Mesendoderm (in vitro differentiated cells): ENCODE measurements at places on chromosomes 5 and 9.
A peak's percentile ranks its signal among the peaks of the same experiment; 100 is the strongest.

DNA sequence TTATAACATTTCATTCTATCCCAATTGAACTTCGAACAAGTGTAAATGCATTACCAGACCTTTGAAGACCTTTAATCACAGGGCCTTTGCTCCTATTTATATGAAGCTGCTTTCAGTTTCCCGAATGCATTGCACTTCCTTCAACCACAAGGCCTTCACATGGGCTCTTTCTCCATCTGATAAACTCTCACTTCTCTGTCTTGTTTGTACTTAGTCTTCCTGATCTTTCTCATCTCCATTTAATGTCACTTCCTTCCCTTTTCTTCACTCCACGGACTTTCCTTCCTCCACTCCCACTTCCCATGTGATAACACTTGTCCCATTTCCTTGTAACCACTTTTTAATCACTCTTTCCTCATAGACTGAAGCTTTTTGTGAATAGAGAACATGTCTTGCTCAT is 74.3 kb upstream of the TNC start:
- DNase-seq: no peak

DNA sequence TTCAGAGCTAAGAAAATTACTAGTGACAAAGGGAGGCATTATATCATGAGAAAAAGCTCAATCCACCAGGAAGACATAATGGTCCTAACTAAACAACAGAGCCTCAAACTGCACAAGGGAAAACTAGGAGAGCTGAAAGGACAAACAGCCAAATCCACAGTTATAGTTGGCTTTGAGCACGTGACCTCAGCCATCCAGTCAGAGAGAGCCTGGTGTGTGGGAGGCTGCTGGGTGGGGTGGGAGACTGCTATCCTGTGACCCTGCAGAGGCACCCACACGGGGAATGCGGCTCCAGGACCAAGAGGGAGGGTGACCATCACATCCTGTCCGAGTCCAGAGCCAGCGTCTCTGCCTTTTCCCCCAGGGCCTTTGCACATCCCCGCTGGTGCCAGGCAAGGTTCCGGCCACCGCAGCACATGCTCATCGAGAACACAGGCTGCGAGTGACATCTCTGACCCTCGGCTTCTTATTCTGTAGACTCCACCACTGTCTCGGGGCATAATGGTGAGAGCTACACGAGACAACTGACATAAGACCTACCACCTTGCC is 145.1 kb downstream of the PHF2 start:
- DNase-seq: no peak

DNA sequence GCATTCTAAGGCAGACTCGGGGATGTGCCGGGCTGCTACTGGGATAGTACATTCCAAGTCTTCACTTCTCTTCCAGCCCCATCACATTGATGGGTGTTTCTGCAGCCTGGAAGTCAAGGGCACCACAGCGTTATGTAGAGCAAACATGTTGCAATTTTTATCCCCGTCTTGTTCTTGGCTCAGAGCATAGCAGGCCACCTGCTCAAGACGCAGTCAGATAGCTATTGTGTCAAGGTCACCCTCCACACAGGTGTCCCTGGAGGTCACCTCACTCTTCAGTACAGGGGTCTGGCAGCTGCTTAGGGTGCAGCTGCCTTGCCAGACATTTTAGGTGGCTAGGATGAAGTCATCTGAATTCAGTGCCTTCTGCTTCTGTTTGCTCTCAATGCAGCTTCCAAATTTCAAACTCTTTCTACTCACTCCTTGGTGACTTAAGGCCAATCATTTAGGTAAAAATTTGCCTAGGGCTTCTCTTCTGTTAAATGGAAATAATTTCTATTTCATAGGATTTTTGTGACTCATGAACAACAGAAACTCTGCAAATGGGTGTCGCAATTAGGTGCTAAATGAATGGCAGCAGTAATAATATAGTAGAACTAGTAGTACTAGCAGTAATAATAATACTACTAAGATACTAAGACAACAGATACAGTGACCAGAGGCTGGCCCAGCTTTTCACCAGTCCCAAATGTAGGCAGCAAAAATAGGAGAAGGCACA is 24.3 kb downstream of the KCNV2 start:
- DNase-seq: no peak

DNA sequence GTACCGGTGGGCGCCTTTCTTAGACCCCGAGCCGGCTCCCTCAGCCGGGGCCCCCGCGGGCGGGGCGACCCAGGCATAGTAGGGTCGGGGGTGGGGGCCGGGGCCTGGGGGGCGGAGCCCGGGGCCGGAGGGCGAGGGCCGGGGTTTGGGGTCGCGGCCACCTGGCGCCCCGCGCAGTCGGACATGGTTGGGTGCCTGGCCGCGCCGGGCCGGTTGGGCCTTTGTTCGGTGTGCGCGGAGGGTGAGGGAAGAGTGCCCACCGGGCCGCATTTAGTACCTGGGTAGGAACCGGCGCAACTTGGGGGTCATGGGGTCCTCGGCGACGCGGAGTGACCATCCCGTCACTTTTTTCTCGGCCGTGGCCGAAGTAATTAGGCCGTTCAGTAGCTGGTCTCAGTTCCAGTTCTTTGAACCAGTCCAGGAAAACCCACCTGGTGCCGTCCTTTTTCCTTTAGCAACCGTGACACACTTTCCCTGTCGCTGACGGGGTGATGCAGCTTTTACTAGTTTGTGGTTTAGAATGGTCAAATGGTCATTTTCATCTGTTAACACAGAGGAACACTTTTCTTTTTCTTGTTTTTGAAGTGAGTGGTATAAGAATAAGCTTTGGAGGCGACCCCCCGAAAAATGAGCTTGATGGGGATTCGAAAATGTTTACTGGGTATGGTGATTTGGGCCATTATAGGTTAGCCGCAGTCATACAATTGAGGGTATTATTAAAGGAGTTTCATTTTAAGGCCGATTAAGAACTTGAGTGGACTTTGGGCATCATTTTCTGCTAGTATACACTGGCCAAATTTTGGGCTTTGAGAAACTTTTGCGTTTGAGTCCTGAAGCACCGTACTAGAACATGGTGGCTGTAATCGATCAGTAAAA is 589 bp downstream of the CKS2 start:
- DNase-seq: no peak

- DNase-seq: peak; percentile 94
Measured at GRCh38 chr9:32344551-32345182, 39.8 kb upstream of the ACO1 start.

- no peak for DNase-seq
Measured at GRCh38 chr9:91379426-91379825, 17.7 kb upstream of the AUH start.

GRCh38 chr5:107385708-107386107 is 285.0 kb downstream of the EFNA5 start:
- DNase-seq: no peak

GRCh38 chr9:124000161-124000783 is 11.3 kb upstream of the LHX2 start:
- peak; percentile 8 for DNase-seq

DNA sequence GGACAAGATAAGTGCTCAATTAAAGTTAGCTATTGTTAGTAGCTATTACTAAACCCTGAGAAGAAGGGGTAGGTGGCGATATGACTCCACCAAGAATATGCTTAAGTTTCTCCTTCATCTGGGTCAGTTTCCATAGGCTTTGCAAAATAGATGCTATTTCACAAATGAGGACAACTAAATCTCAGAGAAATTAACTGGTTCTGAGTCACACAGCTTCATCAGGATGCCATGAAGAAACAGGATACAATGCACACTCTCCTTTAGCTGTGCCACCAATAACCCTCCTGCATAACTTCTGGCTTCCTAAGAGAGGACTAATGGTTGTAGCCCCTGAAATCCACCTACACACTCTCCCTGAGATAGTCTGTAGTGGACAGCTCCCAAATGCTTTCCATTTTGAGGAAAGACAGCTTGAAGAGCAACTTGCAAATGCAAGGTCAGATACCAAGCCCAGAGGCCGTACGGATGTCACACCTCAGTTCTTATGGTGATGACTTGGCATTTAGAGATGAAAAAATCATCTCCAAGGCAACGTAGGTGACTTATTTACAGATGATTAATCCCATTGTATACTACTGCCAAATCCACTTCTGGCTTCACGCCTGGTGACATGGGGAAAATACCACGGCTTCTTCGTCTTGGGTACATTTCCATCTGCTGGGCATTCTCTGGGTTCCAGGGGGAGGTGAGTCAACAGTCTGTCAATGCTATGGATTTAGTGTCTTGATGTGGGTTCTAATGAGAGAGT is 251.4 kb upstream of the IL12B start:
- DNase-seq: peak; percentile 81

- DNase-seq: no peak
Measured at GRCh38 chr9:114202396-114202795, 47.1 kb downstream of the COL27A1 start.

DNA sequence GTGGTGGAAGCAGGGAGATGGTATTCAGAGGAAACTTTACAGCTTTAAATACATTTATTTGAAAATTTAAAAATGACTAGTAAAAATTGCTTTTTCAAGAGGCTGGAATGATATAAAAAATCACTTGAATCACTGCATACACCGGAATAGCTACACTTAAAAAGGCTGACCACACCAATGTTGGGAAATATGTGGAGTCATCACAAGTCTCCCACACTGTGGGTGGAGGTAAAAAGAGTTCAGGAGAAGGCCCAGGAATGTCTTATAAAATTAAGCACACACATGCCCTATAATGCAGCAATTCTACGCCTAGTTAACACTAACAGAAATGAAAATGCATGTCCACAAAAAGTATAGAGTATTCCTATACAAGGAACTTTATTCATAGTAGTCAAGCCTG is 198.1 kb downstream of the ROR2 start:
- DNase-seq: no peak

DNA sequence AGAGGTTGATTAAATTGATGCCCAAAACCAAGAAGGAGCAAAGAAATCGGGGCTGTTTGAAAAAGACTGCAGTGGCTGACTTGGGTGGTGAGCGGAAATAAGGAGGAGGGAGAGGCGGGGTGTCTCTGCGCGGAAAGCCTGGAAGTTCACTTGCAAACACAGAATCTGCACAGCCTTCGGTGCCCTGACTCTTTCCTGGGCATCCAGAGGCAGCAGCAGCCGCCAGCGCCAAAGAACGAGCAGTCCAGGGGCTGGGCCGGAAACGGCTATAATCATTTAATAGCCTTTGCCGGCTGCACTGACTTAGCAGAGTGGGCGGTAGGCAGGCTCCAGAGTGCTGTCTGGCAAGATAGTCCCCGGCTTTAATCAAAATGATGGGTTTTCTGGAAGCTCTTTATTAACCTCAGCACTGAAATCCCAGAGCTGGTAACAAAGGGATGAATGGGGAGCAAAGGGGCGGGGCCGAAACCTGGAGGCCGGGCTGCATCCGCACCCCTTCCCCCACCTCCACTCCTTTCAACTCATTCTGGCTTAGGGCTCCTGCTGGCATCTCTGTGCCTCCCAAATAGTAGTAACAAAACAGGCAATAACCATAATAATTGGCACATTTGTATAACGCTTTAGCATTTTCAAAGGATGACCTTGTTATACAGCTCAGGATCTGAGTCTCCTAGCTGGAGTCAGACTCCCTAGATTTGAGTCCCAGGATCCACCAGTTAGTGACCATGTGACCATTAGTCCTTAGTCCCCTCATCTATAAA is 35.7 kb downstream of the PCDHAC2 start:
- DNase-seq: peak; percentile 57

DNA sequence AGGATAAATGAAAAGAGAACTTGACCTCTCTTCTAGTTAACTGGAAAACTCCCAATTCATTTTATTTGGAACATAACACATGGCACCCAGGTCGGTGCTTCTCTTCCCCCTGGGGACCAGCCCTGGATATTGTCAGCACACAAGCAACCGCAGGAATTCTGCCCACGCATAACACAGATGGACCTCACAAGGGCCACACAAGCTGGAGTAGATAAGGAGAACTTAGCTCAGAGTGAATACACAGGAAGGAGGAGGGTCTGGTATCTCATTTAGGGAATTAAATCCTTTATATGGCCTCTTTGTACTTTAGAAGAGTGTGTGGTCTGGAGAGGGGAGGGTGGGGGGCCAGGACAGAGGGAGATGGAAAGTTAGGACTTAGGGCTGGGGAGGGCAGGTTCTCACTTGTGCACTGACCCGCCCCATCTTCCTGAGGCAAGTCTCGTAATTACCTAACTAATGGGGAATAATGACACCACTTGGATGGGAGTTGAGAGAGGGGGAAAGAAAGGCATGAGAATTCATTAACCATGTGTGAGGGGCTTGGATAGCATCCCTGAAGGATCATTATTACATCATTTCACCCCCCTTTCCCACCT is 341.2 kb upstream of the WWC1 start:
- DNase-seq: peak; percentile 84

GRCh38 chr5:95393279-95393678 is 2.1 kb downstream of the FAM81B start:
- no peak for DNase-seq

- DNase-seq: no peak
Measured at GRCh38 chr5:15889001-15889400, 290.6 kb downstream of the MARCHF11 start.

DNA sequence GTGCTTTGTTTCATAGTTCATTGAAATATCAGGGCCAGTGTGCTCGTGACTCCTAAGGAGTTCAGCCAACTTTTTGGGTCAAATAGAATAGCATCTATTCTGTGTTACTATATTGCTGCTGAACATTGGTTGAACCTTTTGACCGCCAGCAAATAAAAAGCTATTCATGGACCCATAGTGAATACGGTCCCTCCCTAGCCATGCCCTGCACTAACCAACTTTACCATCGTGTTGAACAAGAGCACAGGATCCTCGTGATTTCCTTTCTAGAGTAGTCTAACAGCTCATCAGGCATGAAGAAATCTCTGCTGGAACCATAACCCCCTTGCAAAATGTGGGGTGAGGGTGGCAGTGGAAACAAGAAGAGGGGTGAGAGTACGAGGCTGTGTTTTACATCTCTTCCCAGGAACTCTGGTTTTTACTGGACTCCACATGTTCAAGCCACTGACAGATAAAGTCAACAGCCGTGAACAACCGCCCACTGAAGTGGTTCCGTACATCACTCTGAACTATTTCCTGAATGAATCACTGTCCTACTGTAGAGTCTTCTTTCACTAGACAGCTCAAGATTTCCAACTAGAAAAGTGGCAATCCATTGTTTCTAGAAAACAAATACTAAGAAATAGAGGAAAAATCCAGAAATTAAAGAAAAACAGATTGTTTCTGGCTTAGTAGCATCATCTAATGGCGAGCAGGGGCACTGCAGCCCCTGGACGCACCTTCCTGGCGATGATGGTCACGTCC is 70.1 kb upstream of the SPATA31E1 start:
- no peak for DNase-seq

DNA sequence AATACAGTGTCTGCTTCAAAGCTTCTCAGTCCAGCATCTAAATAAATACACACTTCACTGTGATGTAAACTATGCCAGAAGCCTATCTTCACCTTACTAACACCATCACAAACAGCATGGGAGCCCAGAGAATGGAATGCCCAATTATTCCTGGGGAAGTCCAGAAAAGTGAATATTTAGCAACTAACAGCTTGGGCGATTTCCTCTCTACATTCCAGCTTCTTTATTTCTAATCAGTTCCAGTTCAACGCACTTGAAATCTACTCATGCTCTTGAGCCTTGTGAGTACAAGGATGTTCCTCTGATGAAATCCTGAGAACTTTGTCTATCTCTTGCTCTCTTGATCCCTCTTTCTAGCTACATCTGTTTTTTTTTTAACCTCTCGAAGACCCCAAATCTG is 100.4 kb upstream of the C9orf72 start:
- DNase-seq: no peak

- DNase-seq: no peak
Measured at GRCh38 chr5:35417040-35417439, 186.8 kb upstream of the PRLR start.

- peak; percentile 64 for DNase-seq
Measured at GRCh38 chr5:139690064-139690802, 42.1 kb downstream of the CXXC5 start.

- DNase-seq: no peak
Measured at GRCh38 chr9:129835860-129836223, 584 bp downstream of the USP20 start.
